ENCODE measurements at places on chromosomes 1 and 21.

DNA sequence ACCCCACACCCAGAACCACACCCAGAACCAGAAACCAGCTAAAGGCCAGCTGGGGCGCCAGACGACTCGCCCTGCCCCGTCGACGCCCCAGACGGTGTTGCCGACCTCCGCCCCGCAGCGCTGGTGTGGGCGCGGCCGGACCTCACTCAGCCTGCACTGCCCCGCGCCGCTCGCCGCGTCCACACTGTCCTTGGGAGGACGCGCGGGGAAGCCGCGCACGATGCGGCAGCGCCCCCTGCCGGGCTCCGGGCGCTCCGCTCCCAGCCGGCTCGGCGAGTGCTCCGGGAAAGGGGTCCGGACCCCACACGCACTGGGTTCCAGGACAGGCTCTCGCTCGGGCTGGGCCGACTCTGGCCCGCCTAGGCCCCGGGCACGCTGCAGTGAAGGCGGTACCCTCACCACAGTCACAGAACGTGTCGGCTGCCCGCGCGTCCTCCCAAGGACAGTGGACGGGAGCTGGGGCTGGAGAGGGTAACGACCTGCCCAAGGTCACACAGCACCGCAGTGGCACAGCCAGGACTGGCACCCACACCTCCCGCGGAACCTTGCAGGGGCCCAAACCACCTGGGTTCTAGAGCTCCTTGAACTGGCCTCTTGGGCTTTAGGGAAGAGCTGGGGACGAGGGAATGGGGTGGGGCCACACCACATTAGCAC, 90.2 kb downstream of the DMRTA2 start:
- peak; percentile 38 for DNase-seq

DNA sequence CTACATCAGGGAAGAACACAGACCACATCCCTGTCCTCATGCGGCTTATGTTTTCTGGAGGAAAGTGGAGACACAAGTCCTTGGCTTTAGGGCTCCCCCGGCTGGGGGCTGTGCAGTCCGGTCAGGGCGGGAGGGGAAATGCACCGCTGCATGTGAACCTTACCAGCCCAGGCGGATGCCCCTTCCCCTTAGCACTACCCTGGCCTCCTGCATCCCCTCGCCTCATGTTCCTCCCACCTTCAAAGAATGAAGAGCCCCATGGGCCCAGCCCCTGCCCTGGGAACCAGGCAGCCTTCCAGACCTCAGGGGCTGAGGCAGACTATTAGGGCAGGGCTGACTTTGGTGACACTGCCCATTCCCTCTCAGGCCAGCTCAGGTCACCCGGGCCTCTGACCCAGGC, 45.5 kb downstream of the TNNT2 start:
- DNase-seq, result no peak

GRCh38 chr21:34916446-34916845, 132.7 kb downstream of the RUNX1 start:
- no peak for DNase-seq

DNA sequence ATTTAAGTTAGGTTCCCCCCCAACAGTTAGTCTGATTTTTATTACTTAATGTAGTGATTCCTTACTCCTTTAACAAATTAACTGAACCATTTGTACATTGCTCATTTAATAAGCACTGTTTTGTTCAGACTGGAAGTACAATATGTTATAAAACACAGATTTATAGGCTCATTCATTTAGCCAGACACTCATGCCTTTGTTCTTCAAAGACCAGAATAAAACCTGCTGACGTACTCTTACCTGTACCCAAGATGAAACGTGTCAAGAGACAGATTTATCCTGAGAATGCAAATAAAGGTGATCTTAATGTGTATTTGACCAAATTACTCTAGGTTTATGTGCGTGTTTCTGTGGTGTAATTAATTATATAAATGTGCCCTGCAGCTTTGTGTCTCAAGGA, 92.8 kb downstream of the INTS7 start:
- no peak for DNase-seq

DNA sequence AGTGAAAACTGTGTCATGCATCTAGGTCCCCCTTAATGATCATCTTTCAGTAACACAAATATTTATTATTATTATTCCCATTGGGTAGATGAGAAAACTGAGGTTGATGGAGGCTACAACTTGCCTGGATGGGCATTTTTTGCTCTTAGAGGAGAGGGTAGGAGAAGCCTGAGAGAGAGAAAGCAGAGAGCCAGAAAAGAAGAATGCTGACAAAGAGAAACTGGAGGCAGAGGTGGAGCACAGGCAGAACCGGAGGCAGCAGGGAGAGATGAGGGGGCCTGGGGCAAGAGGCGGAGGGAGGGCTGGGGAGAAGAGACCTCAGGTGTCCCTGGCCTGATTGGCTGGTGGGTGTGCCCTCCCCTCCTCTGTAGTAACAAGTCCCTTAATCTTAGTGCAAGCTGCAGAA, 4.1 kb downstream of the BLACAT1 start:
- no peak for DNase-seq

DNA sequence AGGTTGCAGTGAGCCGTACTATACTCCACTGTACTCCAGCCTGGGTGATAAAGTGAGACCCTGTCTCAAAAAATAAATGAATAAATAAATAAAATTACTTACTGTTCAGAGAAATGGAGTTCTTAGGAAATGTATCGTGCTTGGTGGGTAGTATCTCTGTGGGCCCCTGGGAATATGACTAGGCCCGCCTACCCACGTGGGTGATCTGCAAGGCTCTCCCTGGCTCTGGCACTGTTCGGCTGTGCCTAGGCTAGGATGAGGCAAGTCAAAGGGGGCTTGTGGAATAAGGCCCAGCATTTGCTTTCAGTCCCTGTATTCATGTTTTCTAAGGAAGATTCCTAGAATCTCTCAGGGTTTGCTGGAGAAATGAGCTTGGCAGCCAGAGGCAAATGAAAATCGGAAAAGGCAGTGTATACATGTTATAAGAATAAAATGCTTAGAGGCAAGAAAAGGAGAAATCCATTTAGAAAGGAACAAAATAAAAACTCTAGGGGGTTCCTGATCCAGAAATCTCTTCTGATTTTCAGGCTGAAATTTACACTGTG, 4.5 kb upstream of the CSRP1 start:
- no peak for DNase-seq
